ENCODE measurements at places on chromosomes 6 and 20. TPM values are rescaled to one million over a fixed set of nuclear protein-coding genes. Genes with fewer than 3 reads are reported as not detected.

- no peak for DNase-seq
Measured at GRCh38 chr6:52728394-52728793, 34.9 kb downstream of the GSTA2 start.

- DNase-seq, result no peak
Measured at GRCh38 chr6:133456439-133456838, 215.3 kb downstream of the EYA4 start.

HLA-DPB1 gene
- total RNA-seq, result 5.8 TPM

- no peak for DNase-seq
Measured at GRCh38 chr6:44849806-44850205, 462.3 kb downstream of the CDC5L start.

DNA sequence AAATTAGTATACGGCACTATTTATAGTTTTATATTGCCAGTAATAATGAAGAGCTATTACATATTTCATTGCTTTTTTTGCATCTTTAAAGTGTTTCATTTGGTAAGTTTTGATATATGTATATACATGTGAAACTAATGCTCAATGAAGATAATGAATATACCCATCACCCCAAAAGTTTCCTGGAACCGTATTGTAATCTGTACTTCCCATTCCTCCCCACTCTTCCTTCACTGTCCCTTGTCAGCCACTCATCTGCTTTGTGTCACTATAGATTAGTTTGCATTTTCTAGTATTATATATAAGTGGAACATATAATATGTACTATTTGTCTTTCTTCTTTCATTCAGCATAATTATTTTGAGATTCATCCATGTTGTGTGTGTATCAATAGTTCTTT lies 10.3 kb upstream of the TBC1D32 start:
- no peak for DNase-seq

- DNase-seq, result no peak
Measured at GRCh38 chr20:13995841-13996240, 525 bp downstream of the MACROD2 start.

DNA sequence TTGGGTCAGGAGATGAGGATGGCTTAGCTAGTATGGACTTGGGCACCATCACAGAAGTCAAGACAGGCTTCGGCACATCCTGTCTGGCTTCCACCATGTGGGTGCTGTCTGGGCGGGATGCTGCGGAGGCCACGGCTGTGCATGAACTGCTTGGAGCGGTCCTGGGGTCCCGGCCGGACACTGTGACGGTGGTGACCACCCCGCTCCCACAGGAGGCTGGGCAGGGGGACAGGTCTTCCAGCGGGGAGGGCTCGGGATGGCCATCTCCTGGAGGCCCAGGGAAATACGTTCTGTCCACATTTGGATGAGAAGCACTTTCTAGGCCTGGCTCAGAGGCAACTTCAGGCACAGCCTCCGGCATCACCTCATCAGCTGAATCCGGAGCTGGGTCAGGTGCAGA lies 32.1 kb upstream of the TCFL5 start:
- no peak for DNase-seq

IP6K3 gene
- total RNA-seq, result 0.18 TPM

- DNase-seq, result no peak
Measured at GRCh38 chr20:33287884-33288283, 4.9 kb downstream of the BPIFB1 start.

SPTLC3 gene
- total RNA-seq, result 1.4 TPM

PRDM13 gene
- not detected for total RNA-seq

GRCh38 chr6:150711584-150712504 lies 112.2 kb downstream of the PLEKHG1 start:
- no peak for DNase-seq

DNA sequence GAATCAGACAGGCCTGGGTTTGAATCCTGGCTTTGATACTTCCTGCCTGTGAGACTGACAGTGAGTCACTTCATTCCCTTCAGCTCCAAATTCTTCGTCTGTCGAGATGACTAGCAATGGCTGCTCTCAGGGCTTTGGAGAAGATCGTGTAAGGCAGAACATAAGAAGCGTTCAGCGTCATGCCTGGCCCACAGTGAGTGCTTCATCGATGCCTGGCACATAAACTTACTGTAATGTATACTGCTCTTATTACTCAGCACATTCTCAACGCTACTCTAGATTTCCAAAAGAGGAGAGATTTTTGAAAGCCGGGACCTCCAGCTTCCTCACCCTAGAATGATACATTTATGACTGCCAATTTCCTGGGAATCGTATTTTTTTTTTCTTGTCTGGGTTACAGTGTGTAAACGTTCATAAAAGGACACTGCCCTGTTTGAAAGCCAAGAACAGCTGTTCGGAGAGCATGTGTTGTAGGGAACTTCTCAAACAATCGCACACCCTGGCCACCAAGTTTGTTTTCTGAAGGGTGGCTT lies 16.2 kb upstream of the BCAS1 start:
- DNase-seq, result peak; percentile 57

BMP6 gene
- total RNA-seq, result 0.28 TPM

DNA sequence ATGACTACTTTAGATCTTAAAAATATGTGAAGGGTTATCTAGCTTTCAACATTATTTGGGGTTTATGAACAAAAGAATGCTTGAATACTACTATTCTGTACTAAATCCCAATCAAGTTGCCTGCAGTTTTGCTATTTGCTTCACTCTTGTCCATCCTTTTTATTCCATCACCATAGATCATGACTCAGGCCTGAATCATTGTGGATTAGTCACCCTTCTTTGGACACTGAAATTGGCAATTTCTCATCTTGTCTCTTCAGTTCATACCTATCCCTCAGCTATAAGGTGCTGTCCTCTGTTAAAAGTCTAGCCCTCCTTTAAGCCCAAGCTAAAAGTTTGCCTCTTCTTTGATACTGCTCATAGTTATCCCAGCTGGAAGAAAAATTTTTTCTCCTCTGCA lies 199.1 kb downstream of the CENPW start:
- DNase-seq, result peak; percentile 52

HLA-DQB1 gene
- total RNA-seq, result not detected

- no peak for DNase-seq
Measured at GRCh38 chr20:34403908-34404307, 40.8 kb downstream of the ITCH start.

GRCh38 chr20:40467703-40468411 lies 221.2 kb downstream of the MAFB start:
- DNase-seq, result no peak

DNA sequence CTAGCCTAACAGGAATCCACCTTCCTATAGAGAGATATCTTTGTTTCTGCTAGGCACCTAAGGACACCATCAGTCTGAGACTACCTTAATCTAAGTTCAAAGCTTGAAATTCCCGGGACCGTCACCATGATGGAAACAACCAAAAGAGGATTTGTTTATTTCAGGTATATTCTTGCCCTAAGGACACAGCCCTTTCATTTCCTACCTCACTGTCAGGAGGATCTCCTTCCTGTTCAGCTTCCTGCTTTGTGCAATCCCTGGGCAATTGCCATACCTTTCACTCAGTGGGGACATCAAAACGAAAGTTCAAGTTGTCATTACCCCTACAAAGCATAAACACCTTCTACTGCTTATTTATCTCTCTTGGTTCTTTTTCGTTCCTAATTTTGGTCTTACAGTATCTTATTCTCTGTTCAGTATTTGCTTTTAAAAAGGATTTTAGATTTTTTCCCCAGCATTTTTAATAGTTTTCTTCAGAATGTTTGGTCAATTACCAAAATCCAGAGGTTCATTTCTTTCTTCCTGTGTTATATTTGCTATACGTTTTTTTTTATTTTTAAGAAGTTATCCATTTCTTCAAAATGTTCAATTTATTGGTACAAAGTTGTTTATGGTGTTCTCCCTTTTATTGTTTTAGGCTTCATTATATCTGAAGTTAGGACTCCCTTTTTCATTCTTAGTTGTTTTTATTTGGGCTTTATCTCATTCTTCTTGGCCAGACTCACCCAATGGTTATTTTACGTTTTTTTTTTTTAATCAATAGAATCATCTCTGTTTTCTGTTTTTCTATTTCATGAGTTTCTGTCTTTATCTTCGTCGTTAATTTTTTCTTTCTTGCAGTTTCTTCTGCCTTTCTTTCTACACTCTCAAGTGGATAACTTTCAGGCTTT lies 13.0 kb upstream of the TBPL1 start:
- DNase-seq, result no peak

SEMG1 gene
- not detected for total RNA-seq

DNA sequence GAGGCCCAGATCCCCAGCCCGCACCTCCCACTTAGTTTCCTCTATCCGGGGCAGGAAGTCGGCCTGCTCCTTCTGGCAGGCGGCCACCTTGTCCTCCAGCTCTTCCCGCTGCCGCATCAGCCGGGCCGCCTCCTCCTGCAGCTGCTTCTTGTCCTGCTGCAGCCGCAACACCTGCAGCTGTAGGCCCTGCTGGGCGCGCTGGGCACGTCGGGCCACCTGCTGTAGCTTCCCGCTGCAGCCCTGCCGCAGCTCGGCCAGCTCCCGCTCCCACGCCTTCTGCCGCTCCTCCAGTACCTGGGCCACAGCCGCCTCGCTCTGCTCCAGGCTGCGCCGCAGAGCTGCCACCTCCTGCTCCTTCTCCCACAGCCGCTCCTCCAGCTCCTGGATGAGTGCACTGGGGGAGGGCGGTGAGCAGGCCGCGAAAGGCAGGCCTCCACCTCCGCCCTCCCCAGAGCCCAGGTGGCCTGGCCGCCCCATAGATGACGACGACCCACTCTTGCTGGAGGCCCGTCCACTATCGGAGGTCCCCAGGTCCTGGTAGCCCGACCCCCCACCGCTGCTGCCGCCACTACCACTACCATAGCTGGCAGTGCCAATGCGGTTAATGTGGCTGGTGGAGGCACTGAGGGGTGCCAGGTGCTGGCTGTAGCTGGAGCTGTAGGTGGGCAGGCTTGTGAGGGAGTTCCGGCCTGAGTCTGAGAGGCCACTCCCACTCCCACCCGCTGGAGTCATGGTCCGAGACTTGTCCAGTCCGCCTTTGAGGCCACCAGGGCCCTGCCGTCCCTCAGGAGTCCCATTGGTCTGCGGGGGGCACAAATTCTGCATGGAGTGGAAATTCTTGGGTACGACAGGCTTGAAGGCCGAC lies 6.0 kb upstream of the FASTKD5 start:
- peak; percentile 63 for DNase-seq

- DNase-seq, result no peak
Measured at GRCh38 chr6:38138374-38138773, 318.8 kb downstream of the ZFAND3 start.

- DNase-seq, result no peak
Measured at GRCh38 chr20:22904386-22904785, 130.7 kb upstream of the SSTR4 start.

DNA sequence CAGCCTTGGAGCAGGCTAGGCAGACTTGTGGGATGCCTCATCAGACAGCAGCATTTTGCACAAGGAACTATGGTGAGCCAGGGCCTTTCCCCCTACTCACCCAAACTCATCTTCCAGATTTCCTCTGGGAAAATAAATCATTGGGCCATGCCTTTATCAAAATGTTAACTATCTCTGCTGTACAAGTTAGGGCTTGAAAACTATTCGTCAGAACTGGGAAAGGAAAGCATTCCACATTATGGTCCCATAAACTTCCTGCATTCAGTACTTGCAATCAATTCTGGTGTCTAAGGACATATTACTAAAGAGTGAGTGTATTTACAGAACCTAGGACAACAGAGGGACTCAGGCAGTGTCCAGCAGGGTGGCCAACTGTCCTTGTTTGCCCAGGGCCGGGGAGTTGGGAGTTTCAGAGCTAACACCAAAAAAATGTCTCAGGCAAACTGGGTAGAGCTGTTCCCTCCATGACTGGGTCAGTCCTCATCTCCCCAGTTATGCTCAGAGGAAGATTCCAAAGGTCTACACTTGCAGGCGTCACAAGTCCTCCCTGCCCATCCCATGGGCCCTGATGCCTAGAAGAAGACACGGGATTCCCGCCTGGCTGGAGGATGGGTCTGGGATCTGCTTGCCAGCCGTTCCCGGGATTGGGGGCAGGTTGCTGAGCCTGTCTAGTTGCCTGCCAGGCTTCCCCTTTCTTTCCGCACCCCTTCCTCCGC lies 72.2 kb downstream of the SLC22A3 start:
- no peak for DNase-seq

KIAA1755 gene
- 2.5 TPM for total RNA-seq

GRCh38 chr20:37672143-37672542 lies 21.7 kb upstream of the CTNNBL1 start:
- DNase-seq, result no peak

GRCh38 chr20:56412473-56412790 lies 372 bp downstream of the CASS4 start:
- no peak for DNase-seq

GINS1 gene
- 6.6 TPM for total RNA-seq

- no peak for DNase-seq
Measured at GRCh38 chr20:53174454-53174853, 202.3 kb downstream of the TSHZ2 start.

DNA sequence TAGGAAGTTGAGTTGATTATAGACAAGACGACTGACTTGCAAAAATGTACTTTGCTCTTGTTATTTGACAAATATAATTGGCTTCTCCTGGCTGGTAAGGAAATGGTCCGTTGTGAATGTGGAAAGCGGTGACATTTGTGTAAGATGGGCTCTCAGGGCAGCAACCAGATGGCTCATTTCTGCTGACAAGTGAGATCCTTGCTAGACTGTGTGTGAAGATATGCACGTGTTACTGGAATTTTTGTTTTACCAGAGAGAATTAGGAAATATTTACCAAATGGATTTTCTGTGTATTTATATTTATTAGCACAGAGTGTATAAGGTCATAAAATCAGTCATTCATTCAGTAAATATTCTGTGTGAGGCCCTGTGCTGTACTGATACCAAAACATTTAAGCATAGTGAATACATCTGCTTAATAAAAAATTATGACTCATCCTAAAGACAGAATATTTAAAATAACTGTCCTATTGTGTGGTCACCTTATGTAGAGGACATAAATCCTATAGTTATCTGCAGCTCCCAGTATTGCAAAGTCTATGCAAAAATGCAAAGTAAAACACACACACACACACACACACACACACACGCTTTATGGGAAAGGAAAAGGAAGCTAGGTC lies 109.9 kb upstream of the ASF1A start:
- peak; percentile 46 for DNase-seq

- no peak for DNase-seq
Measured at GRCh38 chr6:117550618-117551242, 51.6 kb downstream of the GOPC start.

GRCh38 chr6:153086225-153086990 lies 44.7 kb downstream of the RGS17 start:
- DNase-seq, result no peak

CPXM1 gene
- total RNA-seq, result 0.83 TPM

SLC22A16 gene
- not detected for total RNA-seq

- DNase-seq, result no peak
Measured at GRCh38 chr6:21468461-21468860, 125.1 kb upstream of the SOX4 start.

GRCh38 chr20:58466729-58467571 lies 48.2 kb downstream of the APCDD1L start:
- no peak for DNase-seq

MRPS18B gene
- total RNA-seq, result 71.7 TPM

DNA sequence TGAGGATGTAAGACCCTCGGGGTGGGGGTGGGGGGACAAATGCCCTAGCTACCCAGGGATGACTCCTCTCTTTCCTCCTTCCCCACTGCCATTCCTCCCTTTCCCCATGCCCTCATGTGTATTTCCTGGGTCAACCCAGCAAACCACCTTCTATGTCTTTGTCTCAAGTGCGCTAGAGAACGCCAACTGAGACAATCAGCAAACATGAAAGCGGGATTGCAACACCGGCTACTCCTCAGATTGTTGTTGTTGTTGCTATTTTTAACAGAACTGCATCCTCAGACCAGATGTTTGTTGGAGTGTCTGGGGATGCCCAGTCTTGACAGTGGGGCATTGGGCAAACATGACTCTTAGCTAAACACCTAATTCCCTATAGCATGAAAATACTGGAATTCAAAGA lies 39.3 kb upstream of the HIVEP1 start:
- DNase-seq, result no peak

All from IMR-90 (cell line).